Heart left ventricle (tissue), 16 donors: ENCODE measurements at places on chromosomes 11 and 22. TPM values are rescaled to one million over a fixed set of nuclear protein-coding genes. Genes with fewer than 3 reads are reported as not detected.

- peak; percentile 68 for DNase-seq
These were observed 19.2 kb upstream of the TALDO1 start for GRCh38 chr11:727859-728748.

GRCh38 chr22:29369460-29369859 lies 18.9 kb downstream of the AP1B1 start:
- DNase-seq, result peak; percentile 67

- no peak for DNase-seq
These were observed 1369.6 kb upstream of the RAG2 start for GRCh38 chr11:37967635-37968034.

DNA sequence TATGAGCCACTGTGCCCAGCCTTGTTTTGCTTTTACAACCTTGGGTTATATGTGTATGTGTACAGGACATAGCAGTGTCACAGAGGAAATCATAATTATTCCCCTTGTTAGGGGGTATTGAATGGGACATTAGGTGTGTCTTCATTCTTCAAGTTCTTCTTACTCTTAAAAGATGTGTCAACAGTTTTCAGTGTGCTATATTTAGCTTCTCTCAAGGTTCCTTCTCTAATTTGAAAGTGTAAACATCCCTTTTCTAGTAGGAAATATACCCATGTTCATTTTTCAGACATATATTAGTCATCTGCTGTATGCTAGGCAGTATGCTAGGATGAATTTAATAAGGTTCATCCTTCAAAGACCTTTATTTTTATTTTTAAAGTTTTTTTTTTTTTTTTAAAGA lies 17.1 kb downstream of the PCF11 start:
- DNase-seq, result no peak

DNA sequence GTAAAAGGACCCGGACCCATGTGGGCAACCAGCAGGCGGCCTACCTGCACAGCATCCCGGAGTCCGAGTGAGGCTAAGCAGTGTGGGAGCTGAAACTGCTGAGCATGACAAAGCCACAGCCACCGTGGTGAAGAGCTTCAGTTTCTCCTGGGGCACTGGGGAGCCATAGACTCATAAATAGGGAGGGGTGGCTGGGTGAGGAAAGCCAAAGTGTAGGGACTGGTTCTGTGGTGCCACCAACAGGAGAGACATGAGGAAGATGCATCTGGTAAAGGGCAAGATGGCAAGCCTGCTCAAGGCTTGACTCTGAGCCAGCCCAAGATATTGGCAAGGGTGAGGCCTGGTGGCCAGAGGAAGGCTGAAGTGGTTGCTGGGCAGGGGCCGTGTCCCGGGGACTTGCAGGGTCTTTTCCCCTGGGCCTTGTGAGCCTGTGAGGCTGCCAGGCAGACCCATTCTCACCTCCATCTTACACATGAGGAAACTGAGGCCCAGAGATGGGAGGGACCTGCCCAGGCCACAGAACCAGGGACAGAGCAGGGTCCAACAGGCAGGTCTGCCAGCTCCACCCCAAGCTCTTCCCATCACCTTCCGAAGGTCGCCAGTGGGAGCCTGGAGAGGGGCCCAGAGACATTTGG lies 30.4 kb downstream of the CYTH4 start:
- no peak for DNase-seq

DNA sequence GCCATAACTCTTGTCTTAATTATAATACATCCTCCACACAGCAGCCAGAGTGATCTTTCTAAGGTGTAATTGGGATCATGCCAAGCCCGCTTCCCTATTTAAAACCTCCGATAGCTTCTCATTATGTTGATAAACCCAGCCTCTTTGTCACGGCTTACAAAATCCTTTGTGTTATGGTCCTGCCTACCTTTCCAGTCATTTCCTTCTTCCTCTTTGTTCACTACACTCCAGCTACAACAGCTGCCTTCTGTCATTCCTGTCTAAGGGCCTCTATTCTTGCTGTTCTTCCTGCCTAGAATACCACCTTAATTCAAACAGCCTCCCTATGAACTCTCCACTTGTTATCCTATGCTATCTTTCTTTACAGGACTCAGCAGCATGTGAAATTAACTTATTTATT lies 70.6 kb upstream of the CAPRIN1 start:
- no peak for DNase-seq

DNA sequence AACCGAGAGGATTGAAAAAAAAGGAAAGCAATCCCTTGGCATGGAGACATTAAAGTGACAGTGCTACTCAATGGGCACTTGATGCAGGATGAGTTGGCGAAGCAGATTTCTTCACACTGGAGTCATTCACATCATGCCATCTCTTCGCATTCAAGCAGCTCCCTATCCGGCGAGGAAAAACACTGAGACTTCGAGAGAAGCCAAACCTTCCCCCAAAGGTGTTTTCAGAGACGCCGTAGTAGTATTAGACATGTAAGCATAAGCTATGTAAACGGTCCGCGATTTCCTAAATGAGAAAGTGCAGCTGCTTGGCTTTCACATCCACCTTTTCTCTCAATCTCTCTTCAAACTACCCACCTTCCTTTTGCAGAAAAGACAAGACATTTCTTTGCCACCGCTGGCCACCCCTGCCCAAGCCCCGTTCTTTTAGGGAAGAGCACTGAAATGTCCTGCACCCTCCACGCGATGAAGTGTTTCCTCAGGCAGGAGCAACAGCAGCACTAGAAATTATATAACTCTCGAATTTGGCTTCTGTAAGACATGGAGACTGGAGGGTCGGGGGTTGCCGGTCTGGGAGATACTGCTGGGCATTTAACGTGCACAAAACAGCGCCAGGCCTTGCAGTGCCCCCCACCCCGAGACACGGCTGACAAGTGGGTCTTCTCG lies at the start of gene DLG2:
Gene DLG2, minus strand, starts transcription at position 13 of the 666 bp plus-strand sequence.
- DNase-seq, result no peak

DNA sequence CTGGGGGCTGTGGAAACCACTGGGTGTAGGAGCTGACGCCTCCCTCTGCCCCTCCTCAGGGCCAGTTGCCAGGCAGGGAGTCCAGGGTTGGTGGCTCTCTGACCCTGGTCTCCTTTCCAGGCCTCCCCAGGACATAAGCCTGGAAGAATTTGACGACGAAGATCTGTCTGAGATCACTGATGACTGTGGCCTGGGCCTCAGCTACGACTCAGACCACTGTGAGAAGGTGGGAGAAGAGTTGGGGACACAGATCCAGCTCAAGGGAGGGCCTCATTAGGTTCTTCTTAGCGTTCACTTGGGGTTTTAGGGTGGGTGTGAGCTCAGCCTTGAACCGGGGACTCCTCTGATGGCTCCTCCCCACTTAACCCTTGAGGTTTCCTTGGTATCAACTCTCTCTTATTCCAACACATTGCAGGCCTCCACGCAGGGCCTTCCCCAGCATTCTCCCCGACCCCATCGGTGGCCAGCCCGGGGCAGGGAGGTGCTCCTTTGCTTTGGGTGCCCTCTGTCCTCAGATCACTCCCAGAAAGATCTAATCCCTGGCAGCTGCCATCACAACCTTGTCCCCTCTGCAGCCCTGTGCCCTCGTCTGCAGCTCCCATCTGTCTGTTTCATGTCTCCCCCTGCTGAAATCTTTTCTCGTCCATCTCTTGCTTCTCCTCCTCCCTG lies 1.2 kb downstream of the MAPK8IP2 start:
- DNase-seq, result no peak

- DNase-seq, result no peak
These were observed 76.9 kb downstream of the PIWIL3 start for GRCh38 chr22:24697621-24698082.

DNA sequence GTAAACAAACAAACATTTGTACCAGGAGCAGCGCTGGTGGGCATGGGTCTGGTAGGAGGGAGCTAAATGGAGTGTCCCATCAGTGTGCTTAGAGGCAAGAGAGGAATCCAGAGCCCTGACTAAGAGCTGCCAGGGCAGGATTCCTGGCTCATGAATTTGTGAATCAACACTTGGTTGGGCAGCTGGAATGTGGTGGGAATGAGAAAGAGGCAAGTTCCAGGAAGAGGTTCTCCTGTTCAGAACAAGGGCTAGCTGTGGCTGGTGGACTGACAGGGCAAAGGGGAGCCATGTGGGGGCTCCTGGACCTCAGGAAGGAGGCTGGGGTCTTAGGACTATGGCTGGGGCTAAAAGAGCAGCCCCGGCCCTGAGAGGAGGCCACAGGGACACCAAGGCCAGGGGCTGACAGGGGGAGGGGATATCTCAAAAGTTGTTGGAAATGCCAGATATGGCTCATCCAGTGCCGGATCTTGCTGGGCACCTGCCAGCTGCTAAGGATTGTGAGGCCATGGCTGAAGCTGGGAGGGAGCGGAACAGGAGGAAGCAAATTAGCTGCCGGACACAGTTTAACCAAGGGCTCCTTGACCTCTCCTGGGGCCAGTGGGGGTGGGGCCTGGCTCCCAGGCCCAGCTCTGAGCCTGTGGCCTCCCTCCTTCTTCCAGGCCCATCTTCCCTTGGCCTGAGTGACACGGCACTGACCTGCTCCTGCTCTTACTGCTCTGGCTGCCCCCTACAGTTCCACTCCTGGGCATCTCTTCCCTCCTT lies 14.6 kb upstream of the P2RY6 start:
- peak; percentile 60 for DNase-seq

GRCh38 chr11:72039856-72040401 lies 40.4 kb downstream of the NUMA1 start:
- DNase-seq, result no peak

- DNase-seq, result no peak
These were observed 82.2 kb downstream of the SERGEF start for GRCh38 chr11:17930544-17931125.

GRCh38 chr11:129143335-129143734 lies 48.8 kb downstream of the ARHGAP32 start:
- DNase-seq, result peak; percentile 90

GRCh38 chr11:47995360-47995769 lies 15.0 kb downstream of the PTPRJ start:
- no peak for DNase-seq

DNA sequence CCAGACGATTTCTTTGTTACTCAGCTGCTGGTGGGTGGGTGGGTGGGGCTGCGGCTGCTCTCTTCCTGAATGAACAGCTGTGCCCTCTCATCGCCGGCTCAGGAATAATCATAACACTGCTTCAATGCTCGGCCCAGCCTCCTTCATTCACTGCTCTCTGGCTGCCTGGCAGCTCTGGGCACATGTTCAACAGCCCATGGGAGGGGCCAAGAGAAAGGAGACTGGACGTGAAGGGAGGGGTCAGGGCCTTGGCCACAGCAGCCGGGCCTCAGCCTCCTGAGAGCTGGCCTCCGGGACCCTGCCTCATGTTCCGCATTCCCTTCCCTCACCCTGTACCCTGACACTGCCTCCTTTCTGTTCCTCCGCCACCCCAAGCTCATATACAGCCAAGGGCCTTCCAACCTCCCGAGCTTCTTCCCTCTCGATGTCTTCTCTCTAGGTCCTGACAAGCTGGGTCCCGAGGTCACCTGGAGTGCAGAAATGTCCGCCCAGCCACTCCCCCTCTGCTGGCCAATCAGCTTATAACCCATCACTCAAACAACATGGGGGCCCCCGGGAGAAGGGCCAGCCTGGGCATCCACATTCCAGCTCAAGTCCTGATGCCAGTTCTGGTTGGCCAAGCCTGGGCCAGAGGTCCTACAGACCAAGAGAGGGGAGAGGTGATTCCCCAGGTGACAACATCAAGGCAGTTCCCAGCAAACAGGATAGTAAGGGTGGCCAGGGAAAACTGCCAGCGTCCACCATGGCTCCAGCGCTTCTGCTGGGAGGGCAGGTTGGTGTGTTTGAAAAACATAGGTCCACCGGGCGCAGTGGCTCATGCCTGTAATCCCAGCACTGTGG lies 3.2 kb upstream of the CSDC2 start:
- peak; percentile 88 for DNase-seq

Gene F2
- not detected for total RNA-seq

- DNase-seq, result no peak
These were observed 13.6 kb upstream of the MTNR1B start for GRCh38 chr11:92955860-92956259.

Gene OR56A1
- total RNA-seq, result 0.03 TPM

GRCh38 chr11:13205486-13205885 lies 72.1 kb upstream of the BMAL1 start:
- no peak for DNase-seq

Gene GAS2
- 13.1 TPM for total RNA-seq

- DNase-seq, result no peak
These were observed 772.5 kb downstream of the KCNA4 start for GRCh38 chr11:29244355-29244754.

Gene SAMM50
- 68.5 TPM for total RNA-seq

DNA sequence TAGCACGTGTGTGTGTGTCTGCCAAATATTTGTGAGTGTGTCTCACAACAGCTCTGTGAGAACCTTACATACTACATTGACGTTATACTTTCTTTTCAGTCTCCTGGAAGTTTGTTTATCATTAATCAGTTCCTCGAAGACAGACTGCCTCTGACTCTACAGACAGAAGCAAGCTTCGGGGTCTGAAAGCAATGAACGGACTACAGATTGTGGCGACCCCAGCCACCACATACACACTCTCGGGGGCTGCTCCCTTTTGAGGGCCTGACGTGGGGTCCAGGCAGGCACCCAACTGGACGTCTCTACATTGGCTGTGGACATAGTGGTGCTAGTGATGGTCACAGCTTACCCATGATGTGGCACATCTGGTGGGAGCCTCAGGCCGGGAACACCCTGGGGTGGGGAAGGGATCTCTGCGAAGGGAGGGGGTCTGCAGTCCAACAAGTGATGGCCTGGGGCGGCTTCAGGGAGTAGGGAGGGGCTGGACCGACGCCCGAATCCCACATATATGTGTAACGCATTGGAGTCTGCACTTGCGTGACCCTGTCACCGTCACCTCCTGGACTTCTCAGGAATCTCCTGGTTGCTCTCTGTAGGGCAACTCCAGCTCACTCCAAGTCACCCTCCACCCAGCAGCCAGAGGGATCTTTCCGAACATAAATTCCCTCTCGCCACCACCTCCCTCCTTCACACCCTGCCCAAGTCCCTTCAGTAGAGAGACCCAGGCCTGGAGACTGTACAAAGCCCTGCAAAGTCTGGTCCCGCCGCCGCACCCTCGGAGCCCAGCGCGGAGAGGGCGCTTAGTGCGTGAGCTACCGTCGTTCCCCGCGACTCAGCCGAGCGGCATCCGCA lies 30.4 kb upstream of the TRIM29 start:
- DNase-seq, result no peak

Gene RIC3
- total RNA-seq, result 16.3 TPM

Gene CDK2AP2
- total RNA-seq, result 59.3 TPM

Gene UBQLN3
- total RNA-seq, result not detected

Gene FEN1
- 3.9 TPM for total RNA-seq

GRCh38 chr11:67499808-67500483 lies 5.2 kb downstream of the PITPNM1 start:
- no peak for DNase-seq

Gene HSD17B12
- total RNA-seq, result 82.6 TPM
